ENCODE measurements at places on chromosomes 12 and 14.

- no peak for DNase-seq
Measured at GRCh38 chr12:84507956-84508850, 404.4 kb downstream of the SLC6A15 start.

DNA sequence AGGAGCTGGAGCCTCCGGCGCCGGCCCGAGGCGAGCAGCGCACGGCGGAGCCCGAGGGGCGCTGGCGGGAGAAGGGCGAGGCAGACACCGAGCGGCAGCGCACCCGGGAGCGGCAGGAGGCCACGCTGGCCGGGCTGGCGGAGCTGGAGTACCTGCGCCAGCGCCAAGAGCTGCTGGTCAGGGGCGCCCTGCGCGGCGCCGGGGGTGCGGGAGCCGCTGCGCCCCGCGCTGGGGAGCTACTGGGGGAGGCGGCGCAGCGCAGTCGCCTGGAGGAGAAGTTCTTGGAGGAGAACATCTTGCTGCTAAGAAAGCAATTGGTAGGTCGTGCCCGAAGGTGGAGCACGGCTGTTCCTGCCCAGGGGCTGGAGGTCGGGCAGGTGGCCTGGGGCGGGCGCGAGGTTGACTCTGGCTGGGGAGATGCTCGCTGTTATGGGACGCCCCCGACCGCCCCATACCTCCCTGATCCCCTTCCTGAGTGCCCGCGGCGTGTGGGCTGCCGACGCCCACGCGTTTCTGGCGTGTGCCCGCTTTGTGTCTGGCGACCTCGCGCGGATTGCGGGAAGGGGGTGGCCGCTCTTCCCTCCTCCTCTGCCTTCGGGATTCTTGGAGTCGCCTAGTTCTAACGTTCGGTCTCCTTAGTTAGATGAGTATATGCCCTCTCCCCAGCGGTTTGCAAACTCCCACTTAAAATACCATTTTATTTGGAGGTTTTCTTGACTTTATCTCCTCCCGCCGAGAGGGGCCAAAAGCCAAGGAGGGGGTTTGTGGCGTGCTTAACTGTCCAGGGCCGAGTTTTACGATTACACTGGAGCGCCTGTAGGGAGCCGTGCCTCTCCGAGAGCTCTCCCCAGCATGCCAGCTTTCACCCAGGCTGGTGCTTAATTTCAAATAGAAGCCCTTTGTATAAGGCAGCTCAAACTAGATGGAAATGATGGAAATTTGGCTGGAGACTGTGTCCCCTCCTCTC is 752 bp downstream of the DACT1 start:
- DNase-seq, result no peak

- peak; percentile 58 for DNase-seq
Measured at GRCh38 chr14:75230140-75230792, 48.4 kb upstream of the FOS start.

DNA sequence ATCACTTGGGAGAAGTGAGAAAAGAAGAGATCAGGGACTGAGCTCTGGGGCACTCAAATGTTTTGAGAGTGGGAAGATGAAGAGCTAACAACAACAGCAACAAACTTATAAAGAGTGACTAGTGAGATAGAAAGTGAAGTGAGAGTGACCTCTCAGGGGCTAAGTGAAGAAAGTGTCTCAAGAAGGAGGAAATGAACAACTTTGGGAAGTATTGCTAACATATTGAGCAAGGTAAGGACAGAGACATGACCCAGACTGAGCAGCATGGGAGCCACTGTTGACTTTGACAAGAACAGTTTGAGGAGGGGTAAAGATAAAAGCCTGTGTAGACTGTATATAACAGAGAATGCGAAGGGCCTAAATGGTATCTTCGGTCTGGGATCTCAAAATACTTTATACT is 155.1 kb upstream of the BTG1 start:
- no peak for DNase-seq

GRCh38 chr12:16163146-16163545 is 114.3 kb downstream of the SLC15A5 start:
- no peak for DNase-seq

GRCh38 chr12:10291030-10291429 is 16.6 kb upstream of the KLRD1 start:
- no peak for DNase-seq

GRCh38 chr14:53510281-53510912 is 357.3 kb upstream of the DDHD1 start:
- no peak for DNase-seq

- no peak for DNase-seq
Measured at GRCh38 chr12:28104316-28104715, 85.9 kb upstream of the CCDC91 start.

DNA sequence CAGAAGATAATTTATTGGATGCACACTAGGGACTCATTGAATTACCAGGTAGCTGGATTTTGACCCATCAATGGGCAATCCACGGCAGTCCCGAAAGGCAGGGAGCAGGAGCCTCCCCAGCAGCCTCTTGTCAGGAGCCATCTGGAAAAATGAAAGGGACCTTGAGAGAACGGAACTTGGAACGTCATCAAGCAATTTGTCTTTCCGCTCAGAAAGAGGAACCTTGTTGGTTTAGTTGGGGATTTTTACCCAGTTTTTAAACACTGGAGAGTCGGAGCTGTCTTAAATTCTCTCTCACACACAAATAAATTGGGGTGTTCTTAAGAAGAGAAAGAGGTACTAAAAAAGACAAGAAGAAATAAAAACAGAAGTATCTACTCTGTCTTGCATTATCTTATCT is 1351.7 kb upstream of the TMEM132C start:
- no peak for DNase-seq

DNA sequence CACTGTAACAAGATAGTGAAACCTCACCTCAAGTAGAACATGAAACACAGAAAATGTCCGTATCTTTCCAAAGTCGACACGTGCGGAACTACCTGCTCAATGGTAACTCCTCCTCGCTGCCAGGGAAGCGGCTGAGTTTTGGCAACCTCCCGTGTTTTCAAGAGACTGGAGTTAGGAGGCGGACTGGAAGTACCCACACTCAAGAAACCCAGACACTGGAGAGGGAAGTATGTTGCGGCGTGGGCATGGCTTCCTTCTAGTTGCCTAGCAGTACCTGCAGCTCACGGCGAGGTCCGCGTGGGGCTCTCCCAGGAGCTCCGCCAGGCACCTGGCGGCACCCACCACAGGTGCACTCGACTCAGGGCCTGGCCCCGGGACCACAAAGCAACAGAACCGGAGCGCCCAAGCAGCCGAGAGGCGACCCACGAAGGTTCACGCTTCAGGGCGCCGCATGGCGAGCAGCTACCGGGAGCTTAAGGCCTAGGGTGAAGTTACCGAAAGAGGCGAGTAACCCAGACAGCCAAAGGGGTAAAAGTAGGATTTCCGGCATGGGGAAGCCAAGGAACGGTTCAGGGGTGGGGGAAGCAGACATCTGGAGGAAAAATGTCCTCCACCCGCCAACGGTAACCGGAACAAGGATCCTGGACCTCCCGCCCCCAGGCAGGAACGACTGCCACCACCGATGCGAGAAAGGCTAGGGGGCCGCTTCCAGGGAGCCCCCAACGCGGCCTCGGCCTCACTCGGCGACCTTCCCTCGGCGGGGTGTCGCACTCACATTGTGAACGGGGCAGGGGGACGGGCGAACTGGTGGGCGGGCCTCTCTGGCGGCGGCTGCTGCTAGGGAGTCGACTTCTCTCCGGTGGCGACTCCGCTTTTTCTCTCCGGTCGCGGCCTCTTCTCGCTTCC is 608 bp downstream of the PTGES3 start:
- DNase-seq, result peak; percentile 75

GRCh38 chr14:101584055-101584859 is 23.0 kb downstream of the DIO3 start:
- peak; percentile 30 for DNase-seq

DNA sequence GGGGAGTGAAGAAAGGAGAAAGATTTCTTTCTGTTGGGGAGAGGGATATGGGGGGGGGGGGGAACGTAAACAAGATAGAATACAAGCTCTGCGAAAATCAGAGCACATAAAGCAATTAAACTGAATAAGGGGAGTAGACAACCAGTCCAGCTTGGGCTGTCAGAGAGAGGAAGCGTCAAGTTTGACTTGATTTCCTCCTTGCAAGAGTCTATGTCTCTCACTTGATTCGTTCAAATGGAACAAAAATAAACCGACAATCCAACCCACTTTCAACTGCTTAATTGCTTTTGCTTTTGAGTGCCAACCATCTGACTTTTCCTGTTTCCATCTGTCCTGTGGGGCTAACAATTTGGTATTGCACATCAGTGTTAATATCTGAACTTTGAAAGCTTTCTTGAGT is 942 bp downstream of the SYT1 start:
- no peak for DNase-seq

GRCh38 chr12:57094208-57095160 is 5.6 kb downstream of the NAB2 start:
- DNase-seq, result no peak
